Kidney epithelial cell (primary cell): ENCODE measurements at places on chromosomes 13 and 19.

GRCh38 chr13:112719556-112719955 is 29.7 kb downstream of the ATP11A start:
- DNase-seq: no peak

GRCh38 chr19:9705836-9706235 is 30.9 kb upstream of the ZNF562 start:
- DNase-seq: no peak

- peak; percentile 23 for DNase-seq
Observed at GRCh38 chr19:13396250-13397080, 109.8 kb downstream of the CACNA1A start.

- no peak for DNase-seq
Observed at GRCh38 chr19:15448778-15449619, 757 bp downstream of the WIZ start.

GRCh38 chr19:41325947-41326706 is 16.2 kb downstream of the CCDC97 start:
- no peak for DNase-seq

- DNase-seq: no peak
Observed at GRCh38 chr13:113537909-113538688, 46.5 kb upstream of the TFDP1 start.

DNA sequence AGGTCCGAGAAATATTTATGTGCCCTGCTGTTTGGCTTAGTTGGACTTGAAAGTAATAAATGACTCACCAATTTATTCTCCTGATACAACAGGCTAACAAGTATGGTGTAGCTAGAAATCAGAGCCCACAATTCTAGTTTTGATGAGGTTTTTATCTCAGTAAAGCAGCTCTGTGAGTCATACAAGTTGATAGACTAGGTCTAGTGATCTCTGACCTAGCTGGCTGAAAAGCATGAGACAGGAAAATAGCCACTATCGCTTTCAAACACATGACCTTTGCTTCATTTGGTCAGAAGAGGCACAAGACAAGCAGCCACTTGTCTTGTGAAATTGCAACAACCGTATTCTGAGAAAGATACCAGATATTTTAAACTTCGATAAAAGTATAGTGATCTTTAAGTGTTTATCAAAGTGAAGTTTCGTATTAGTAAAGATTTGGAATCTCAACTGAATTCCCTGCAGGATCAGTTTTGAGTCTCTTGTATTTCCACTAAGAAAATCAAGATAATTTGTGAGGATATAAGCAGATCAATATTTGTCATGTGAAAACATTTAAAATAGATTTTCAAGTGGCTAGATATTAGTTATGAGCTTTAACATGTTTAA is 126.7 kb downstream of the MAB21L1 start:
- DNase-seq: no peak

- no peak for DNase-seq
Observed at GRCh38 chr13:113926951-113927660, 46.8 kb downstream of the C13orf46 start.

DNA sequence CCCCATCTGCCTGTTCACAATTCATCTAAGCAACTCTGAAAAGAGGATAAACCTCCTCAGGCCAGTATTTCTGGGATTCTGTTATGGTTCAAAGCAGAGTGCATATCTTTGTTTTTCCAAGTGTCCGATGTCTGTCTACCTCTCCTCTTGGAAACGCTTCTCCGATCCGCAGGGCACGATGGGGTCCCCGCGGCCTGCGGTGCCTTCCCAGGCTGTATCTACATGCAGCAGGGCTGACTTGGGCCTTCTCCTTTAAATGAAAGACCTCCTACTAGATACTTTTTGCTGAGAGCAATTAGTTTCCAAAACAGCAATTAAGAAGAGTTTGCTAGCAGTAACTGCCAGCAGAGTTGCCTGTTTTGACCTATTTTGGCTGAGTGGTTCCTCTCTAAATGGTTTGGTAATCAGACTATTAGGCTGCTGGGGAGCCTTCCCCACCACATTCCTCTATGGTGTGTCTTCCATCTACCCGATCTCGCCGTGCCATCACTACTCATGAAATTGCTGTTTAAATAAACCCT is 23.5 kb downstream of the COL4A2 start:
- DNase-seq: no peak

DNA sequence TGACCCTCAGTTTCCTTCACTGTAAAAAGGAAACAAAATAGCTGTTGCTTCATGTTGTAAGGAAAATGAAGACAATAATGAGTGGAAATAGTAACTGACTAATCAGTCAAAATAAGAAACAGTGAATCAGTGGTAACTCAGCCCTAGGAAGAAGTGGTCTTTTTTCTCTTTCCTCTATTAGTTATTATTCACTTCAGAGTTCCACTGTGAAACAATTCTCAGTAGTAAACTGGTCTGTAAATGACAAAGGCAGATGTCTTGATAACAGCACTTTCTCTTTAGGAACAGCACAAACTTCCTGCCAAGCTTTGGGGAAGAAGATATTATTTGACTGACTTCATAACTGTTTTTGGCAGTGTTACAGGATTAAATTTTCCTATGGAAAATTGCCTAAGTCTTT is 600.5 kb upstream of the KLHL1 start:
- DNase-seq: no peak

DNA sequence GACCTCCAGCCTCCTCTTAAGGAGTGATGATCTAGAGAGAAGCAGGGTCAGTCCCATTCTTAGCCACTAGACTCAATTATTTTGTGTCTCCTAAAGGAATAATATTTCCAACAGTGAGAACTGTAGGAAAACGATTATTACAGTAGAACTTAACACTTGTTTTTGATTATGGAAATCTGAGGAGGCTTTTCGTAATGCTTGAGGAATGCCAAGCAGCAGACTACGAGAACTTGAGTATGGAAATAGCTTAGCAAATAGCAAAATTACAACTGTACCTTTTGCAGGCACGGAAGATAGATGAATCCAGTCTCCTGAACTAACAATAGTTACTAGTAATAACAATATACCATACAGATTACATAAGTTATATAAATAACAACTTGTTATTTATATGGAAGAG is 12.2 kb downstream of the BRD4 start:
- no peak for DNase-seq

DNA sequence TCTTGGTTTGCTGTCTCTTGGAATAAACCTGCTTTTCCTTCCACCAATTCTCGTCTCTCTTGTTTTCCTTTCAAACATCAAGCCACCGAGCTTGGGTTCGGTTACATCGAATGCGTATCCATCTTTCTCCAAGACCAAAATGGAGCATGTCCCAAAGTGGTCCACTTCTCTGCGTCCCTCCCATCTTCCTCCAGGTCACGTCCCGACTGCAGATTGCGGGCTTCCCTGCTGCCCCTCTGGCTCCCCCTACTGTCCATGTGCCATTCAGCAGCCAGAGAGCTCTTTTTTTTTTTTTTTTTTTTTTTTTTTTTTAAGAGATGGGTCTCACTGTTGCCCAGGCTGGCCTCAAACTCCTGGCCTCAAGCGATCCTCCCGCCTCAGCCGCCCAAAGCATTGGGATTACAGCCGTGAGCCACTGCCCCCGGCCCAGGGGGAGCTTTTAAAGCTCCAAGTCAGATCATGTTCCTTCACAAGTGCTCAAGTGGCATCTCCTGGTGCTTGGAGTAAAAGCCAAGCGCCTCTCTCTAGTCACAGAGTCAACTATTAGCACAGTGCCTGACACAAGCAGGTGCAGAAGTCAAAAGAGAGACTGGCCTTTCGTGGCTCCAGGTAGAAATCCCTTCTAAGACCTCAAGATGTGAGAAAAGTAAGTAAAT is 10.0 kb downstream of the COL5A3 start:
- no peak for DNase-seq

- DNase-seq: no peak
Observed at GRCh38 chr19:30640252-30640965, 268.2 kb downstream of the ZNF536 start.

DNA sequence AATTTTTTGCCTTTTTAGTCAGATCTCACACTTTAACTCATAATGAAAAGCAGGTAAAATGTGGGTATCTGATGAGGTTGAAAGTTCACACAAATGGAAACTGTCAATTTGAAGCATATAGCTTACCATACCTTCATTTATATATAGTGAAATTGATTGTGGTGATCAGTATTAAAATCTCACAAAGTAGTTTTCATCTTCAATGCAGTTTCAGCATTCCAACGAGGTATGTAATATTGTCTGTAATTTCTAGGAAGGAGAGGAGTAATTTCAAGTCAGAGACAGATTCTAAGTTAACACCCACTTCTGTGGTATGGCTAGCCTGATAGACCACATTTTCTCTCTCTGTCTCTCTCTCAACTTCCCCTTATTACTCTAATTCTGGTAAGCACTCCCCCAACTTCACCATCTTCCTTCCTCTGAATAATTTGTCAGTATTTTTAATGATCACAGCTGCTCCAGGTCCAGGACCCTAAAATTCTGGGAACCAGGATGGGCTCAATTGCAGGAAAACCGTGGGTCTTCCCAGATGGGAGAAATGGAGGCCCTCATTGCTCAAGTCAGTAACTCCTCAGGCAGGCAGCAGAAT is 455.7 kb downstream of the FGF9 start:
- DNase-seq: no peak

GRCh38 chr13:52348983-52349780 is 56.8 kb downstream of the THSD1 start:
- DNase-seq: peak; percentile 92

GRCh38 chr13:39406688-39407087 is 196.3 kb downstream of the LHFPL6 start:
- DNase-seq: no peak

GRCh38 chr13:85501616-85502015 is 297.6 kb downstream of the SLITRK6 start:
- DNase-seq: no peak

GRCh38 chr19:54100561-54100960 is at the start of gene OSCAR:
Gene OSCAR, minus strand, starts transcription at chr19:54100803. Its CDS starts 11 bp downstream, at chr19:54100792.
- DNase-seq: no peak

DNA sequence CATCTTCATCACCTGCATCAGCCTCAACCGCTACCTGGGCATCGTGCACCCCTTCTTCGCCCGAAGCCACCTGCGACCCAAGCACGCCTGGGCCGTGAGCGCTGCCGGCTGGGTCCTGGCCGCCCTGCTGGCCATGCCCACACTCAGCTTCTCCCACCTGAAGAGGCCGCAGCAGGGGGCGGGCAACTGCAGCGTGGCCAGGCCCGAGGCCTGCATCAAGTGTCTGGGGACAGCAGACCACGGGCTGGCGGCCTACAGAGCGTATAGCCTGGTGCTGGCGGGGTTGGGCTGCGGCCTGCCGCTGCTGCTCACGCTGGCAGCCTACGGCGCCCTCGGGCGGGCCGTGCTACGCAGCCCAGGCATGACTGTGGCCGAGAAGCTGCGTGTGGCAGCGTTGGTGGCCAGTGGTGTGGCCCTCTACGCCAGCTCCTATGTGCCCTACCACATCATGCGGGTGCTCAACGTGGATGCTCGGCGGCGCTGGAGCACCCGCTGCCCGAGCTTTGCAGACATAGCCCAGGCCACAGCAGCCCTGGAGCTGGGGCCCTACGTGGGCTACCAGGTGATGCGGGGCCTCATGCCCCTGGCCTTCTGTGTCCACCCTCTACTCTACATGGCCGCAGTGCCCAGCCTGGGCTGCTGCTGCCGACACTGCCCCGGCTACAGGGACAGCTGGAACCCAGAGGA is 2.6 kb downstream of the P2RY11 start:
- no peak for DNase-seq

GRCh38 chr13:28056426-28056825 is 44.0 kb downstream of the FLT3 start:
- no peak for DNase-seq

- no peak for DNase-seq
Observed at GRCh38 chr19:57103573-57104277, 16.1 kb upstream of the USP29 start.

GRCh38 chr19:30447553-30447870 is 75.3 kb downstream of the ZNF536 start:
- DNase-seq: no peak

- DNase-seq: no peak
Observed at GRCh38 chr13:50740052-50740741, 103.3 kb downstream of the DLEU7 start.

DNA sequence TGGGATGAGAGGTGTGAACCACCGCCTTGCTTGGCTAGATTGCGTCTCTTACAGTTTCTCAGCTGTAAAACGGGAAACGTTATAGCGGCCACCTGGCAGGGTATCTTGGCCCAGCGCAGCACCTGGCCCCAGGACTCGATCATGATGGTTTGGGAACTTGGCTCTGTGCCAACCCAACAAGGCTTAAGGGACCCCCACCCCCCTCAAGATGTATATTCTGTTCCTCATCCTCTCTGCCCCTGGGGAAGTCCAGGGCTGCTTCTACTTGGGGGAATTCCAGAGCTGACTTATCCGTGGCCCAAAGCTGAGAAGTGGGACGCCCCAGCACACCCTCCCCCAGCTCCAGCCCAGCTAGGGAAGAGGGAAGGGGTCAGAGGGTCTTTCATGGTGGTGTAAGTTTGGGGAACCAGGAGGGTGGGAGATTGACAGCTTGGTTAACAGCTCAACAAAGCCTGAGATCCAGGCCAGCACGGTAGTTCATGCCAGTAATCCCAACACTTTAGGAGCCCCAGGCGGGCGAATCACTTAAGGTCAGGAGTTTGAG is 695 bp downstream of the ICAM1 start:
- DNase-seq: no peak

DNA sequence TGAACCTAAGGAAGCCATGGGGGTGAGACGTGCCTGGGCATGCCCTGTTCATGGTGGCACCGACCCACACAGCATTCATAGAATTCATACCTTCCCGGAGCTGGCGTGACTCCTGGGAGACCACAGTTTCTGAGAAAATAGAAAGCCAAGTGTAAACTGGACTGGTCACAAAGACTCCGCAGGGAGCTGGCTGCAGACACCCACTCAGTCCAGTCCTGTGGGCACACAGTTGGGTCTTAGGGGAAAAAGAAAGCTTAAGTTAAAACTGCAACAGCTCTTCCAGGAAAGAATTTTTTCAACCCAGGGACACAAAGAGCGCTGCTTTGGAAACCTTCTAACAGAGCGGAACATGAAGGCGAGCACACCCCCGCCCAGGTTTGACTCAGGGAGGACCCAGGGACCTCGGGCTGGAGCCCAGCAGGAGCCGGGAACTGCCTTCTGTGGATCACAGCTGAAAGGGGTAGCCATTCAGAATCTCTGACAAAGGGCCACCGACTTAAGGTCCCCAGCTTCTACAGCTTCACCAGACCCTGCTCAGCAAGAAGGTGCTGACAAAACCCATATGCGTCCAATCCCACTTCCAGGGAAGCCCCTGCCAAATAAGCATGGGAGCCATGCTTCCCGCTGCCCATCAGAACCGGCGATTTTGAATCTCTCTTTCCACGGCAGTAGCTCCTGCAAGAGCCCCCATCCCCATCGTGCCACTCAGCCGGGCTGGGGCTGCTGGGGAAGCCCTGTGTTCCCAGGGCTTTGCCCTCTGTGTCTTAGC is 183.7 kb downstream of the COL4A1 start:
- no peak for DNase-seq

GRCh38 chr13:44540761-44541434 is 35.2 kb downstream of the TSC22D1 start:
- DNase-seq: no peak

GRCh38 chr13:113800576-113800926 is 41.5 kb downstream of the TMEM255B start:
- no peak for DNase-seq

GRCh38 chr13:66234159-66234558 is 996.0 kb downstream of the PCDH9 start:
- no peak for DNase-seq

- DNase-seq: no peak
Observed at GRCh38 chr19:11659612-11660011, 62.3 kb downstream of the ZNF627 start.

- no peak for DNase-seq
Observed at GRCh38 chr13:26991508-26992181, 180.0 kb downstream of the USP12 start.
